ENCODE measurements at places on chromosomes 4 and X.

DNA sequence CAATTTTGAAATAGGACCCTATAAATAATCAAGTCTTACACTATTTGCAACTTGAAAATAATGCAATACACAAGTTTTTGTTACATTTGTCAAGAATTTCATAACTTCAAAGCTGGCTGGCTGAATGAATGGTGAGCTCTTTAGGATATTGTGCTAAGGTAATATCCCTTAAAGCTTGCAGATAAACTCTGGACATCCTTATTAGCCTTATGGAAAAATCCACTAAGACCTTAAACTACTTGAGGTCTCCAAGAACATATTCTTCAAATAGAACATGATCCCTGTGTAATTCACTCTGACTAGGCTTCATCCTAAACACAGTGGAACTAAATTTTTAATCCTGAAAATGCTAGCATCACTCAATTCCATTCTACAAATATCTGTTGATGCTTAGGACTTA, 199.3 kb downstream of the PACRGL start:
- DNase-seq, result no peak

DNA sequence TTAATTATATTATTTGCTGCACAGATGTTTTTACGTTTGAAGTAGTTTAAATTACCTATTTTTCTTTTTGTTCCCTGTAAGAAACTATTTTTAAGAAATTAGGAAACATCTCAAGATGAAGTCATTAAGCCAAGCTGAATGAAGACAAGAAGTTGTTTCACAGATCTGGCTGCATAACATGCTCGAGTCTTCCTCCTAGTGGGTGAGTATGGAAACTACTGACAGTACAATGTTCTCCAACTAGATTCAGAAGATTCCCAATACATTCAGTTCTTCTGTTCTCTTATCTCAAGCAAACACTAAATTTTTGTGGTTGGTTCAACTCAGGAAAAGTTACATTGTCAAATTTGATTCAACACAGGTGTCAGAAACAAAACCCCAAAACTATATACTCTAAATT, 256.8 kb upstream of the VCX start:
- DNase-seq, result no peak

- no peak for DNase-seq
Measured at GRCh38 chr4:52904421-52904820, 42.3 kb downstream of the RASL11B start.

DNA sequence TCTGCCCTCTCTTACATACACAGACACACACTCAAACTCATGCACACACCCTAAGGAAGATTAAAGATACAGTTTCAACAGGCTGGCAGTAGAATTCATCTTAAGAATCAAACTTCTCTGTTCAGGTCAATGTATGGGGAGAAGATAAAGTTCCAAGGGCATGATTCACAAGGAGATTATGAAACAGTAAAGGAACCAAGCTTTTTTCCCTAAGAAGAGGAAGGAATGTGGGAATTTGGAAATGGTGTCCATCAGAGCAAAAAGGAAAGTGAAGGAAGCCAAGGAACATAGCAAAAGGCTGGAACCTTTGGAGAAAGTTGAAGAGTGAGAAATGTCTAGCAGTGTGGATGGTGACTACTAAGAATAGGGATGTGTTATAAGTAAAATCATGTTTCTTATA, 191.0 kb upstream of the NPY2R start:
- no peak for DNase-seq

GRCh38 chr4:138981930-138982390, 33.6 kb upstream of the NOCT start:
- DNase-seq, result no peak

- no peak for DNase-seq
Measured at GRCh38 chr4:54637325-54637724, 20.4 kb upstream of the KIT start.

- no peak for DNase-seq
Measured at GRCh38 chr4:71691416-71692073, 92.3 kb downstream of the GC start.

- DNase-seq, result no peak
Measured at GRCh38 chr4:30600246-30601017, 119.7 kb upstream of the PCDH7 start.

DNA sequence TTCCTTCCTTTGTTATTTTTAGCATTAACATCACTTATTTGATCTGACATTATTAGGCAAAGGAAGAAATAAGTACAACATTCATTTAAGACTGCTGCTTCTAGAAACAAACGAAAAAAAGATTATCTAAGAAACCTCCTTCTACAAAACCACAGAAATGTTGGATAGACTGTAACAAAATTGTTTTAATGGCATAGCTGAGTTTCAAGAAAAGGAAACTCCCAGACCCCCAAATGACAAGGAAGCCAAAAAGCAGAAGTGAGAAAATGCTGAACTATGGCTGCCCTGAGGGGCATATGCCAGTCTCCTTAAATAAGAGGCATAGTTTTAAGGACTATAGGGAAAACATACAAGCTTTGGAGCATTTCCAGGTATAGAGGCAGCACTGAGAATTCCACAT, 1431.6 kb upstream of the TENM3 start:
- DNase-seq, result no peak

GRCh38 chrX:153781428-153782047, 697 bp downstream of the SRPK3 start:
- DNase-seq, result no peak

DNA sequence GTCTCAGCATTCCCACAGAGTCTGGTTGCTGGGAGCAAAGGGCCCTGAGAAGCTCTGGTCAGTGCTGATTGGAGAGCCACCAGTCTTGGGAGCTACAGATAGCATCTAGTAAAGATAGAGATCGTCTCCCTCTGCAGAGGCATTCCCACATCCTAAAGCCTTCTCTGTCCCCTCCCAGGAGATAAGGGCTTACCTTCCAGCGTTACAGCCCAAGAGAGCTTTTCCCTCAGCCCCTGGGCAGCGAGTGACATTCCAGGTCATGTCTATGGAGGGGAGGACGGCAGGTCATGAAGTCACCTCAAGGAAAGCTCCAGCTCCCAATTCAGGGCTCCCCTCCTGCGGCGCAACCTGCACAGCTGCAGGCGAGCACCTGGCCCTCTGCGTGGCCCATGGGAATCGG, 29.9 kb downstream of the CLDN34 start:
- no peak for DNase-seq

- no peak for DNase-seq
Measured at GRCh38 chr4:73194064-73194463, 64.5 kb downstream of the ANKRD17 start.

DNA sequence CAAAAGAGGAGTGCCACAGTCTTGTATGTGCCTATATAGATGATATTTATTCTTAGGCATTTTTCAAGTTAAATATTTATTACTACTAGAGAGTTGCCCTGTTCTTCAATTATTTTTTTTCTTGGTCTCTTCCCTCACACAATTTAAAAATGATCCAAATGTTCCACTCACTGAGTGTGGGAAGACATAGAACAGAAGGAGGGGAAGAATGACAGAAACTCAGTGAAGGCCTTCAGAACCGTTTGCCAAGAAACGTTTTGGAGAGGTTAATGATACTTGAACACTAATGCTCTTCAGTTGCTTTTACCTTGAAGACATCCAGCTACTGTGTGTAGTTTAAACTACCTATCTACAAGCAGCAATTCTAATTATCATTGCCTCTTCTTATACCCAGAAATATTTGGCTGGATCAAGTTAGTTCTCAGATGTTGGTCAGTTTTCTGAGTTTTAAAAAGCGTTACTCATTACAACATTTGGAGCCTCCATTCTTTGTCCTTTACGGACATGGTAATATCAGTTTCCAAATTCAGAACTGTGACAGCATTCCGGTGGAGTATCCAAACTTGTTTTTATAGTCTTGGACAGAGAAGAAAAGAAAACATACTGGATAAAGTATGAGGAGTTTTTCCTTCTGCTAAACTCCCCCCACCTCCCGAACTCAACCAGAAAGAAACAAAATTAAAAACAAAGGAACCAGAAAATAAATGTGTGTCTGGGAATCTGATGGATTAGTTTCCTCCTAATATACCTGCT, 389.7 kb downstream of the SPRY1 start:
- DNase-seq, result no peak

DNA sequence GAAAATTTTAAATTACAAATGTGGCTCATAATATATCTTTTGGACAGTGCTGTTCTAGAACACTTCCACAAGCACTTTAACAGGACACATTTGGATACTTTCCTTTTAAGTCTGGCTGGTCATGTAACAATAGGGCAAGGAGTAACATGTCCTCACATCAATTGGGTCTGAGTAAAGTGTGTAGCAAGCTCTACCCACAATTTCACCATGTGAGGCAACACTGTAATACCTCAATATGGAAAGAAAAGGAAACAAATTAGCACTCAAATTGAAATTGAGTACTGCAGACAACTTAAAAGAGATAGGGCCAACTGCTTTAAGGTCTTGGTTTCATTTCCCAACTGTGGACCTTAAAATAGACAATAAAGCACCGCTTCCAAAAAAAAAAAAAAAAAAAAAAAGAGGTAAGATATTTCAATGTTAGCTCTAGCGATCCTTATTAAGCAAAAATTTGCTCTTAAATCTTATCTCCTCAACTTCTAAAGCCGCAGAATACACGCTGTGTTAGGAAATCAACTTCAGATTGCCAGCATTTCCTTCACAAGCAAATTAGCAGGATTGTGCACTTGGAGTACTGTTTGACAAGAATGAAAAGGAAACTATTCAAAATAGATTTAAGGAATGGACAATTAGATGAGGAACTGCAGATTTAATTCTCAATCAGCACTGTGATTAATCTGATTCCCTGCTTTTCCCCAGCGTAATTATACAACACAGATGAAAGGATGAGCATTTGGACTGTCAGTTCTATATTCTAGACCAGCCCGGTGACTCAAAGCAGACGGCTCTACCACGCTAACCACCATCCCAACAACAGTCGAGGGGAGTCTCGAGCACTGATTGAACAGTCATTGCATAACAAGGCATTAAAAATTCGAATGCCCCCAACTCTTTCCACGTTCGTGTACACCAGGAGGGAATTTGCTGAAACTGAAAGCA, 1.6 kb downstream of the CASK start:
- DNase-seq, result no peak
